Activated CD4-positive, alpha-beta T cell treated with anti-CD3 and anti-CD28 coated beads, Interleukin-2, Interleukin-4, amounts not matched to agents 100 ng/mL and 50 ng/mL, durations not matched to agents 16 hours and 8 hours (primary cell): ENCODE measurements at places on chromosomes 4 and X.

DNA sequence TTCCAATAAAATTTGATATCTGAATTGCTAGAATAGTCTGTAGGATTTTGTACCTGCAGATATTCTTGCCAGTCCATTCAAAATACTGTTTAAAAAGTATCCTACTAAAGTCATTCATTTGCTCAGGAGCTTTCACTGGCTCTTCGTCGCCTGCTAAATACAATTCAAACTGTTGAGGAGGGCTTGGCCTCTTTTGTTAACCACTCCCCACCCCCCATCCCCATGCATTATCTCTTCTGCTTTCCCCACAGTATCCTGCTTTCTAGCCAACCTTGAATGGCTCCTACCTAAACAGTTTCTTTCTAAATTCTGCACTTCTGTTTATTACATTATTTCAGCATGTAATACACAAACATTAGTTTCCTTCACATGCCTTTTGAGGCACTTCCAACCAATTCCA lies 230.8 kb downstream of the CPE start:
- no peak for DNase-seq

GRCh38 chr4:10179957-10180602 lies 63.5 kb upstream of the WDR1 start:
- no peak for DNase-seq

GRCh38 chr4:3269991-3270611 lies 21.1 kb downstream of the MSANTD1 start:
- DNase-seq: no peak

- no peak for DNase-seq
These were observed 1014.8 kb downstream of the C4orf33 start for GRCh38 chr4:130110770-130111169.

- peak; percentile 75 for DNase-seq
These were observed 95.9 kb upstream of the STX18 start for GRCh38 chr4:4637710-4638109.

DNA sequence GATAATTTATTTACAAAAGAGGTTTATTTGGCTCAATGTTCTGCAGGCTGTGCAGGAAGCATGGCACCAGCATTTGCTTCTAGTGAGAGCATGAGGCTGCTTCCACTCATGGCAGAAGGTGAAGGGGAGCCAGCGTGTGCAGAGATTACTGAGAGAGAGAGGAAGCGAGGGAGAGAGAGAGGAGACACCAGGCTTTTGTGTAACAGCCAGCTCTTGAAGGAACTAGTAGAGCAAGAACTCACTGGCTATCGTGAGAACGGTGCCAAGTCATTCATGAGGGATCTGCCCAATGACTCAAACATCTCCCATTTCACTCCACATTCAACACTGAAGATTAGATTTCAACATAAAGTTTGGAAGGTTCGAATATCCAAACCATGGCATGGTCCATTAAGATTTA lies 12.7 kb downstream of the GUCY1A1 start:
- DNase-seq: no peak

DNA sequence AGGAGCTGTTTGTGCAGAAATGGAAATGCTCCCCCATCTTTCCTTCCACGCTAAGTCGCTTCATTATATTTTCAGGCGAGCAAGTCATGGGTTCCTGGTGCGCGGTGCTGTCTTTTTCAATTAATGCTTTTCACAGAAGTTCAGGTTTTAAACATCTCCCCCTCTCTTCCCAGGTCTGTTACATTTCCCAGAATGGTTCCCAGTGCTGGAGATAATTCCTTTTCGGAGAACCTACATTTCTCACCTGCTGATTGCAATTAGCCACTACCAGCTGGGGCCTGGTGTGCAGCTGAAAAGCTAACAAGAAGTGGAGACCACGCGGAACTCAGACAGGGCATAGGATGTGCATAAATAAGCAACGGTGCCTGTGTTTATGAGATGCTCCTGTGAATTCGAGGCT lies 217.8 kb downstream of the MID1IP1 start:
- DNase-seq: no peak

GRCh38 chrX:45765281-45765680 lies 564.6 kb upstream of the DIPK2B start:
- no peak for DNase-seq

DNA sequence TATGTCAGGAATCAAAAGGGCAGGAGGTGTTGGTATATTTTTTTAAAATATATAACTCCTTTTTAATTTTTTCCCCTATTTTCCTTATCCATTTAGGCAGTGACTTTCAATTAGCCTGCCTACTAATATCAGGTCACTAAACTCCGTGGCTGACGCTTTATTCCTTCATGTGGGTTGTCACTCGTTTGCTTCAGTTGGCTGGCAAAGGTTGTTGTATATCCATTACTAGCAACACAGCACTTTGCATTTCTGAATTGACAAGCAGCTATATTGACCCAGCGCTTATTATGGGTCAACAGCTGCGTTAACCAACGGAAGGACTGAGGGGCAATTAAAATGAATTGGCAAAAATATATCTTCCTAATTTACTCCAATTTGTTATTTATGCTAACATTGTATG lies 87.7 kb downstream of the ARX start:
- DNase-seq: no peak

- DNase-seq: no peak
These were observed 109.8 kb downstream of the SPATA18 start for GRCh38 chr4:52160859-52161258.

DNA sequence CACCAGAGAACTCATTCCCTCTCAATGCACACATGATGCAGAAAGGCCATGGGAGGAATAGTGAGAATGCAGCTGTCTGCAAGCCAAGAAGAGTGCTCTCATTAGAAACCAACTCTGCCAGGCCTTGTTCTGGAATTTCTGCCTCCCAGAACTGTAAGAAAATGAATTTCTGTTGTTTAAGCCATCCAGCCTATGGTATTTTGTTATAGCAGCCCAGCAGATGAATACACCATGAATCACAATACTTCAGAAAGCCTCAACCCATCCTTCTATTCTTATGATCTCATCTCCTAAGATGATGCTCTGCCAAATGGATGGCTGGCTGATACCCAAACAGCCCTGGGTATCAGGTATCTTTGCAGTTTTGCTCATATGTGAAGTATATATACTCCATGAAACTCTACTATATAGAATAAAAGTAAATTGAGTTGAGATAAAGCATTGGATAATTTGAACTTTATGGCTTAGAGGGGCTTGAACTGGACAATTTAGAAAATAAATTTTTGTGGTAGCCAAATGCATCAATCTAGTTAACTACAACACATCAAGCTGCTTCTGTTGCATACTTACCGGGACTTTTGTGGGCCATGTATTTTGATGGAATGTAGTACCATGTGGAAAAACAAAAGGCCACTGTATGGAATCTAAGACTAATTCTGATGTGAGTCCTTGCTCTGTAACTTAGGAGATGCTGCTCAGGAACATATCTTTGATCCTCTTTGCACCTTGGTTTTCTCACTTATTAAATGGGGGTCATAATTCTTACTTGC lies 245.9 kb downstream of the HS3ST1 start:
- DNase-seq: no peak

- no peak for DNase-seq
These were observed 425.7 kb downstream of the GPAT3 start for GRCh38 chr4:83961575-83961974.

GRCh38 chr4:185662030-185662778 lies 126.9 kb upstream of the PDLIM3 start:
- DNase-seq: no peak

GRCh38 chrX:42131856-42132255 lies 208.5 kb upstream of the CASK start:
- no peak for DNase-seq

DNA sequence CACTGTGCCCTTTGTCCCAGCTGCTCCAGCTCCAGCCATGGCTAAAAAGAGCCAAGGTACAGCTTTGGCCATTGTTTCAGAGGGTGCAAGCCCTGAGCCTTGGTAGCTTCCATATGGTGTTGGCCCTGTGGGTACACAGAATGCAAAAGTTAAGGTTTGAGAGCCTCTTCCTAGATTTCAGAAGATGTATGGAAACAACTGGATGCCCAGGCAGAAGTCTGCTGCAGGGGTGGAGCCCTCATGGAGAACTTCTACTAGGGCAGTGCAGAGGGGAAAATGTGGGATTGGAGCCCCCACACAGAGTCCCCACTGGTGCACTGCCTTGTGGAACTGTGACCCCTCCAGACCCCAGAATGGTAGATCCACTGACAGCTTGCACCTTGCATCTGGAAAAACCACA lies 70.9 kb upstream of the MSX1 start:
- DNase-seq: no peak

GRCh38 chr4:19512086-19512485 lies 739.6 kb upstream of the SLIT2 start:
- DNase-seq: no peak

GRCh38 chrX:133249266-133250058 lies 31.3 kb upstream of the TFDP3 start:
- DNase-seq: no peak

- DNase-seq: no peak
These were observed 59.8 kb downstream of the CASK start for GRCh38 chrX:41863343-41864203.

DNA sequence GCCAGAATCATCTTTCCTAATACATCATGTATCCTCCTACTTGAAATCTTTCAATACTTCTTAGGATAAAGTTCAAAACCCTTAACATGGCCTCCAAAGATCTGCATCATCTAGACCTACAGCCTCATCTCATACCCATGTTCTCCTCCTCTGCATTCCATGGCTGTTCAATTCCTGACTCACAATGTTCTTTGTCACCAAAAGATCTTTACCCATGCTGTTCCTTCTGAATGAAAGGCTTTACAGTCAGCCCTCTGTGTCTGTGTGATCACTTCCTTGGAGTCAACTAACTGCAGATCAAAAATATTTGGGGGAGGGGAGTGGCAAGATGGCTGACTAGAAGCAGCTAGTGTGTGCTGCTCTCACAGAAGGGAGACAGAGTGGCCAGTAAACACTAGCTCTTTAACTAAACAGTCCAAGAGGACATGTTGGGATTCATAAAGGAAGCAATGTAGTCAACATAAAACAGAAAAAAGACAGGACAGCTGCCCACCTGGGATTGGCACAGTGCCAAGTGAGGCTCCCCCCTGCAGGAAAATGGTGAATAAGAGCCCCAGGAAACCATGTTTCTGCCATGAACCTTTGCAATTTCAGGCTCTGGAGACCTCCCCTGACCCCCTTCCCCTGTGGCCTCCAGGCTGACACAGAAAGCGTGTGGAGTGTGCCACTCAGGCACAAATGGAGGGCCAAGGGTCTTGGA lies 31.9 kb downstream of the CBR4 start:
- no peak for DNase-seq

DNA sequence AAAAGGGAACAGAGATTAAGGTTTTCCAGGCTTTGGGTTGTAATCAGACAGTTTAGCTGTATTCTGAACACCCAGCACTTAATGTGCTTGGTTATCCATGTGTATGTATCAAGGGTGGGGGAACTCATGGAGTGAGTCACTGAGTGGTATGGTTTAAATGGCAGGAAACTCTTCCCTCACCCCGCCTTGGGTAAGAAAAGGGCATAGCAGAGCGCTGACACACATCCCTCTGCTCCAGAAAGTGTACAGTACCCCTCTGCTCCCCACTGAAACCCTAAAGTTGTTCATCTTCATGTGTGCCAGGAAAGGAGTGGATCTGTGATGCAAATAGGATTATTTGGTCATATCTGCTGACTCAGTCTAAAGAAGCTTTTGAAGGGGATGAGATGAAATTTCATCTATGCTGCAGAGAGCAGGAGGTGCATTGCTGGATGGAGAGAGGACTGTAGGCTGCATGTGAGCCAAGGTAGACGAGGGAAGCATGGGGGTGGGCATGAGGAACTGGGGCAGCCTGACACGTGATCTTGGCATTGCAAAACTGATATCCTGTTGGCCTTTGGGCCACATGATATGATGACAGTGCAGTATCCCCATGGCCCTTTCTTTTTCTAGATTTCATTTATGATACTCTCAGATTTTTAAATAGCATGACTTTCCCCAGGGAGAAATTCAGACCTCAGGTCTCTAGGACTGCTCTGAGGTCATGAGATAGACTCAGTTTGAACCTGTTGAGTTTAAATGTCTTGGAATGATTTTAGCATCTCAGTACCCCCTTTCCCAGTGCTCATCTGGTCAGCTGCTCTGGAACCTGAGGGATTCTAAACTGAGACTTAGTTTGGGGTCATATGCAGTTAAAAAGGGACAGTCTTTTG lies 84.8 kb downstream of the TMEM164 start:
- no peak for DNase-seq
